ENCODE measurements at places on chromosomes 1 and 21. TPM values are rescaled to one million over a fixed set of nuclear protein-coding genes. Genes with fewer than 3 reads are reported as not detected.
A peak's percentile ranks its signal among the peaks of the same experiment; 100 is the strongest.

The CLK2 gene
- 53.6 TPM for total RNA-seq

The YBX1 gene
- 301 TPM for total RNA-seq

The IFNGR2 gene
- total RNA-seq = 67.8 TPM

The NBPF4 gene
- total RNA-seq = not detected

The CBS gene
- 2.0 TPM for total RNA-seq

The CHRM3 gene
- 222 TPM for total RNA-seq

The LMX1A gene
- total RNA-seq = not detected

The SLC9C2 gene
- total RNA-seq = not detected

The KPRP gene
- total RNA-seq = not detected

The RXFP4 gene
- not detected for total RNA-seq

The RXRG gene
- not detected for total RNA-seq

GRCh38 chr1:94490556-94490955 is 51.0 kb downstream of the F3 start:
- H3K27ac ChIP-seq = no peak overlapping the region
- peaks cover 58% of the 10 kb centered on the region for H3K36me3 ChIP-seq
- DNase-seq = no peak
- no peaks in the 10 kb centered on the region for H3K4me1 ChIP-seq

DNA sequence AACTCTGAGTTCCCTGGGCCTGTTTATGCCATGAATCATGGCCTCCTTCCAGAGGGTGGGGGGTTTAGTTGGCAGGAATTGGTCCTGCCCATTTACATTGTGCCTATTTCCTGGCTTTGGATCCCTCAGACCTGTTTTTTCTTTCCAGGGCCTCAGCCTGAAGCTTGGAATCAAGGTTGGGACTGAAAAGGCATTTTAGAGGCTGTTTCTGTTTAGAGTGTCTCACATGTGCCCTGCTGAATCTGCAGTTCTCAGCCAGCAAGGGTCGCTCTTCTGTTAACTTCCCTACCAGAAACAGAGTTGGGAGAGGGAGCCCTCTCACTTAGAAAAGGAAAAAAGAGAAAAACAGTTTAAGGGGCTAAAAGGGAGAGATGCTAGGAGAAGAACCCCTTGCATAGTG is 191.1 kb downstream of the PTPRC start:
- no peaks in the 10 kb centered on the region for H3K4me1 ChIP-seq
- DNase-seq = no peak
- H3K27me3 ChIP-seq = no peaks in the 10 kb centered on the region
- no peak overlapping the region for H3K4me3 ChIP-seq

GRCh38 chr1:234743791-234744611 is 134.0 kb upstream of the IRF2BP2 start:
- H3K27ac ChIP-seq = peak overlapping the region; percentile 33
- peak; percentile 71 for DNase-seq
- H3K4me3 ChIP-seq = peak overlapping the region; percentile 19
- no peaks in the 10 kb centered on the region for H3K36me3 ChIP-seq

DNA sequence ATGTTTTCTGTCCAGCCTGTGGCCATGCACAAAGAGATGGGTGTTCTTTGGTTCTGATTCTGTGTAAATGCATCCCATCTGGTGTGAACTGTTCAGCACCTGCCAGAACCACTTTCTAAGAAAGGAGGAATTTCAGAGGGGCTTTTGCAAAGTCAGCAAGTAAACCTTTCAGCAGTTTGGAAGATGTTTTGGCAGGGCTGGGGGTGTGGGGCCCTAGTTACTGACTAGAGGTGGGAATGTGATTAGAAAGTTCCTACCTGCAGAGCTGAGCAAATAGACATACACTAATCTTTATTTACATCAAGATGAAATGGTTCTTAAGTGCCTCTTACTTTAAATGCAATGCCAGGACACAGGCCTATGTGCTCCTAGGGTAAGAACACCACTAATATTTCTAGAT is 378.1 kb upstream of the USP24 start:
- no peak for DNase-seq
- no peak overlapping the region for H3K4me3 ChIP-seq
- no peaks in the 10 kb centered on the region for H3K27me3 ChIP-seq
- no peaks in the 10 kb centered on the region for H3K36me3 ChIP-seq
- H3K27ac ChIP-seq = no peak overlapping the region
- H3K4me1 ChIP-seq = no peaks in the 10 kb centered on the region

DNA sequence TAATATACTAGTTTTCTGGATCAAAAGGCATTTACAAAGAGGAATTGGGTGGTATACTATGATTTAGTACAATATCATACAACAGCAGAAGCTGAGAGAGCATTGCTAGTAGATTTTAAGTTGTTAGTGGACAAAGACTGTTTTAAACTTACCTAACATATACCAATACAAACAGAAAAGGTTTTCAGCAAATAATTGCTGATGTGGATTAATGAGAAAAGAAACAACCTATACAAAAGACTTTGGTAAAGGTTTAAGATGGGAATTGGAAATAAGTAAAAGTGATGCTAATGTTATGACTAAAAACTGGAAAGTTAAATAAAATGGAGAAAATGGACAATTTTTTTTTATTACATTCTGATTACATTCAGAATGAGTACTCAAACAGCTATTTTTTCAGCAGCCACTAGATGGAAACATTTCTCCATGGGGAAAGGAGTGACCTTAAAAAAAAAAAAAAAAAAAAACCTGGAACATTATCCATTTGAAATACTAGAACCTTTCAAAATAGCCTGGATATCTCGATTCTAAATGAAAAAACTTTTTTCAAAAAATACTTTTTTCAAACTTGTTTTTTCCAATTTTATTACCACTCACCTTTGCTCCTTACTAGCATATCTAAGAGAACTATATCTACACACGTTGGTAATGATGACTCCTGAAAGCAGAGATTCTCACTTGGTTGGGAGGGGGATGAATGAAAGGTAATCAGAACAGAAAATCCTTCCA is 55.4 kb downstream of the EPRS1 start:
- H3K27ac ChIP-seq = no peak overlapping the region
- no peak for DNase-seq
- no peak overlapping the region for H3K4me3 ChIP-seq
- peaks cover 12% of the 10 kb centered on the region for H3K4me1 ChIP-seq
- H3K36me3 ChIP-seq = peaks cover 56% of the 10 kb centered on the region

DNA sequence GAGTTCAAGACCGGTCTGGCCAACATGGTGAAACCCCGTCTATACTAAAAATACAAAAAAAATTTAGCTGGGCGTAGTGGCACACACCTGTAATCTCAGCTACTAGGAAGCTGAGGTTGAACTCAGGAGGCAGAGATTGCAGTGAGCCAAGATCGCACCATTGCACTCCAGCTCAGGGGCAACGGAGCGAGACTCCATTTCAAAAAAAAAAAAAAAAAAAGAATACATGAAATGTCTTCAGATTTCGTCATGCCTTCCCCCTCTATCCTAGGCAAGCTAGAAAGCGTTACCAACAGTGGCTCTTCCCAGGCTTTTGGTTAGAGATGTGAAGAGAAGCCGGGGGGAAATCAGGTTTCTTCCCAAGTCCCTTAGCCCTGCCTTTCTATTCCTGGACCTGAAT is 3.6 kb downstream of the TFF1 start:
- peaks cover 77% of the 10 kb centered on the region for H3K27me3 ChIP-seq
- no peak for DNase-seq
- H3K4me1 ChIP-seq = peaks cover 10% of the 10 kb centered on the region
- H3K27ac ChIP-seq = peak overlapping the region; percentile 27
- no peak overlapping the region for H3K4me3 ChIP-seq

DNA sequence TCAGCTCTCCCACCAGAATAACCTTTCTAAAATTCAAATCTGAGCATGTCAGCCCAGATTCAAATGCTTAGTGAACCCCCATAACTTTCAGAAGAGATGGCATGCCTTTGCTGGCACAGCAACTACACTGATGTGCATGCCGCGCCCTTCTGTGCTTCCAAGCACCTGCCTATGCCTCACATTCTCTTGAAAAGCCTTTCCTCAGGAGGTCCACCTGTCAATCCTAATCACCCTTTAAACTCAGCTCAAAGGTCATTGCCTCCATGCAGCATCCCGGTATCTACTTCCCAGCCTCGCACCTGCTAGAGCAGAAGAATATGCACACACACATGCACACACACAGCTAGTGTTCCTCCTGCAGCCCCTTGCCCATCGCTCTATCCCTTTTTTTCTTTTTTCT is 5.2 kb upstream of the S100A2 start:
- no peaks in the 10 kb centered on the region for H3K36me3 ChIP-seq
- H3K27ac ChIP-seq = no peak overlapping the region
- DNase-seq = no peak
- H3K4me1 ChIP-seq = peaks cover 34% of the 10 kb centered on the region
- no peak overlapping the region for H3K4me3 ChIP-seq
- H3K27me3 ChIP-seq = no peaks in the 10 kb centered on the region

- H3K4me1 ChIP-seq = peaks cover 54% of the 10 kb centered on the region
- no peak for DNase-seq
- no peaks in the 10 kb centered on the region for H3K36me3 ChIP-seq
These were observed 38.6 kb downstream of the GADD45A start for GRCh38 chr1:67723620-67724019.

GRCh38 chr1:237556911-237557310 is 333.8 kb downstream of the ZP4 start:
- H3K4me3 ChIP-seq = no peak overlapping the region
- H3K4me1 ChIP-seq = no peaks in the 10 kb centered on the region
- H3K36me3 ChIP-seq = no peaks in the 10 kb centered on the region
- no peak overlapping the region for H3K27ac ChIP-seq
- no peaks in the 10 kb centered on the region for H3K27me3 ChIP-seq

GRCh38 chr1:223133306-223133823 is 9.7 kb downstream of the TLR5 start:
- peaks cover 7% of the 10 kb centered on the region for H3K4me1 ChIP-seq
- peak overlapping the region; percentile 36 for H3K4me3 ChIP-seq
- no peaks in the 10 kb centered on the region for H3K27me3 ChIP-seq
- no peaks in the 10 kb centered on the region for H3K36me3 ChIP-seq
- peak overlapping the region; percentile 83 for H3K27ac ChIP-seq

DNA sequence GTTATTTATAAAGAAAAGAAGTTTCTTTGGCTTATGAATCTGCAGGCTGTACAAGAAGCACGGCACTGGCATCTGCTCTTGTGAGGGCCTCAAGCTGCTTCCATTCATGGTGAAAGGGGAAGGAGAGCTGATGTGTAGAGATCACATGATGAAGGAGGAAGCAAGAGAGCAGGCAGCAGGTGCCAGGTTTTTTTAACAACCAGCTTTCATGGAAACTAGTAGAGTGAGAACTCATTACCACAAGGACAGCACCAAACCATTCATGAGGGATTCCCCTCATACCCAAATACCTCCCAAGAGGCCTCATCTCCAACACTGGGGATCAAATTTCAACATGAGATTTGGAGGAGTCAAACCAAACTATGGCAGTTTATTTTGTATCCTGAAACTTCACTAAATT is 85.8 kb upstream of the CAMK1G start:
- peaks cover 7% of the 10 kb centered on the region for H3K4me1 ChIP-seq
- no peak for DNase-seq
- no peak overlapping the region for H3K4me3 ChIP-seq
- no peaks in the 10 kb centered on the region for H3K27me3 ChIP-seq
- no peaks in the 10 kb centered on the region for H3K36me3 ChIP-seq

DNA sequence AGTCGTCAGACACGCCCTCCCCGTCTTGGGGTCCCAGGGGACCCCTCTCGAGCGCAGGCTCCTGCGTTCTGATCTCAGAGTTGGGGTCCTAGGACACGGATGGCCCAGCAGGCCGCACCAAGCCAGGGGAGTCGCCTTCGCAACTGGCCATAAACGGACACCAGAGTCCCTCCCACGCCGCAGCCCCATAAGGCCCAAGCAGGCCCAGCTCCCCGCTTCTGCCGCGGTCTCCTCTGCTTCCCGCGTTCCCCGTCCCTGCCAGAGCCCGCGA is 633 bp downstream of the DMRTA2 start:
- H3K4me3 ChIP-seq = peak overlapping the region; percentile 44
- peaks cover 78% of the 10 kb centered on the region for H3K27me3 ChIP-seq
- H3K4me1 ChIP-seq = peaks cover 92% of the 10 kb centered on the region

DNA sequence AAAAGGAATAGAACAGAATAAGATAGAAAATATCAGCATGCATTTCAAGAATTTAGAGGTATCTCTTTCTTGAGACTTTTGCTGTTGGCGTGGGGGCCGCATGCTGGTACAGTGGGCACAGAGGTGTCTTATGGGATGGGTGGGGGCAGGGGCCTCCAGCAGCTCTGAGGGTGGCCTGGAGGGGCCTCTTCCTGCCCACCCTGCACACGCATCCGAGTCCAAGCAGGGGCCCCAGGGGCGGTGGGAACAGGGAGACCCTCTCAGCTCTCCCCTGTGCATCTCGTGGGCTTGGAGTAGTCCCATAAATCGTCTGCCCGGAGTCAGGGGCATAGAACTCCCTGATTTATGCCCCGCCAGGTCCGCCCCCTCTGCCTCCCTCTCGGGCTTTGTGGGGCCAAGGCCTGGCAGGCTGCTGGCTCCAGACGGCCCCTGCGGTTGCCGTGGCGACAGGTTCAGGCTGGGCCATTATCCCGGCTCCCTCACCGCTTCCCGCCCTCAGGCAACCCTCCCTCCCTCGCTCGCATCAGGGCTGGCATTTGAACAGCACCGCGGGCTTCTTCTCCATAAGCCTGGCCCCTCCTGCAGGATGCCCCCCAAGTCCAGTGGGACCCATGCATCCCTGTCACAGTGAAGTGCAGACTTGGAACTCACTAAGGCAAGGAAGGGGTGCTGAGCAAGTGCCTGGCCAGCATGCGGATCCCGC is 133.2 kb upstream of the ZBTB40 start:
- peaks cover 47% of the 10 kb centered on the region for H3K27me3 ChIP-seq
- DNase-seq = no peak
- H3K36me3 ChIP-seq = no peaks in the 10 kb centered on the region
- no peak overlapping the region for H3K4me3 ChIP-seq
- no peaks in the 10 kb centered on the region for H3K4me1 ChIP-seq

DNA sequence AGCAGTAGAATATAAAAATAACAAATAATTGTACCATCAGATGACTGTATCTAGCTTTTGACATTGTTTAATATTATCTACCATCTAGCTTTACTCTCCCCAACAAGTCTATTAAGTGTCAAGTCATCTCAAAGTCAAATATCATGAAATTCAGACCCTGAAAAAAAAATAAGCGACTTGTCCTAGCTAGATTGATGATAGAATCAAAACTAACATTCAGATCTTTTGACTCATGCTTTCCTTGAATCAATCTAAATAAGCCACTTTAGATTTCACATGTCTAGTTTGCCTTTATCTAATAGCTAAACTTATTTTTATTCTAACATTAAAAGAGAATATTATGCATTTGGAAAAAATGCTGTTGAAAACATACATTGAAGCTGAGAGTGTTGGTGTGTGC is 35.4 kb downstream of the CRB1 start:
- no peaks in the 10 kb centered on the region for H3K4me1 ChIP-seq
- H3K27me3 ChIP-seq = no peaks in the 10 kb centered on the region
- no peak overlapping the region for H3K27ac ChIP-seq
- H3K4me3 ChIP-seq = no peak overlapping the region
- DNase-seq = no peak
- no peaks in the 10 kb centered on the region for H3K36me3 ChIP-seq

Measured in stomach (tissue), 19 donors.